Thoracic aorta (tissue), 2 donors: ENCODE measurements at places on chromosomes 5 and 9. TPM values are rescaled to one million over a fixed set of nuclear protein-coding genes. Genes with fewer than 3 reads are reported as not detected.

DNA sequence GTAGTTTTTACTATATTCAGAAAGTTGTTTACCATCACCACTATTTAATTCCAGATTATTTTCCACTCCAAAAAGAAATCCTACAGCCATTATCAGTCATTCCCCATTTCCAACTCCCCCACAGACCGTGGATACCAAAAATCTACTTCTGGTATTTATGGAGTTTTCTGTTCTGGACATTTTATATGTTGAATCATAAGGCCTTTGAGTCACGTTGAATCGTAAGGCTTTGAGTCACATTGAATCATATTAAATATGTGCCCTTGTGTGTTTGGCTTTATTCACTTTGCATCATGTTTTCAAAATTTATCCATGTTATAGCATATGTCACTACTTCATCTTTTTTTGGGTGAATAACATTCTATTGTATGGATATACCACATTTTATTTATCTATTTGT lies 454.1 kb upstream of the NUDT12 start:
- DNase-seq = no peak

- no peak for DNase-seq
Measured at GRCh38 chr5:172840432-172841154, 6.5 kb downstream of the ERGIC1 start.

SPINK6 gene
- not detected for total RNA-seq

TAS2R1 gene
- total RNA-seq = not detected

DNA sequence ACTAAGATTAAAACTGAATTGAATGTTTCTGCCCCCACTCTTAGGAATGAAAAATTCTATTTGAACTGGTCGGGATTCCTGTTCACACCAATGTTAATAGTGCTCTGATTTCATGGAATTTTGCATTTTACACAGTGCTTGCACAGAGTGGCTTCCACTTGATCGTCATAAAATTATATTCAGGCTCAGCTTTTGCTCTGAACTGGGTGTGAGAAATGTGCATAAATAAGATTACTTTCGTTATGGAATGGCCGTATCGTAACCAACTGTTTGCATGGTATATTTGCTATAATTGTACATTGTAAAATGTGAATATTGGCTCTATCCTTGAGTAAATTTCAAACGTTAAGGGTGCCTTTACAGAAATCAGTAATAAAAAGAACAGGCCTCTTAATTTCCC lies 240.9 kb downstream of the RFK start:
- DNase-seq = no peak

GRCh38 chr5:37840053-37841034 lies 503 bp upstream of the GDNF start:
- DNase-seq = no peak

GRCh38 chr5:146003852-146004251 lies 67.5 kb downstream of the SH3RF2 start:
- DNase-seq = no peak

DNA sequence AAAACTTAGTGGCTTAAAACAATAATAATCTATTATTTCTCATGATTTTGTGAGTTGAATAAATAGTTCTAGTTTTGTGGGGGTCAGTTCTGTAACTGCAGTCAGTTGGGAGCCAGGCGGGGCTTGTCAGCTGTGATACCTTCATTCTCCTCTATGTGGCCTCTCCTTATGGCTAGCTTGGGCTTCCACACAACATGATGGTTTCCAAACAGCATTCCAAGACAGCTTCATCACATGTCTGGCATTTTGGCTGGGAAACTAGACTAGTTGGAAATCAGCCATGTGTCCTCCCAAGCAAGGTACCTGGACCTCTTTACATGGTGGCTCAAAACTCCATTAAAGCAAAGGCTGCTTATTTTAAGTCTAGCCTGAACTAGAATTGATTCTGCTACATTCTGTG lies 61.4 kb upstream of the RANBP3L start:
- DNase-seq = no peak

- DNase-seq = no peak
Measured at GRCh38 chr9:134517069-134517680, 124.4 kb upstream of the COL5A1 start.

FBLL1 gene
- total RNA-seq = not detected

- no peak for DNase-seq
Measured at GRCh38 chr9:89405826-89406225, 87.5 kb downstream of the SECISBP2 start.

GRCh38 chr5:99607124-99607523 lies 678.3 kb upstream of the CHD1 start:
- DNase-seq = no peak

PHPT1 gene
- 37.5 TPM for total RNA-seq

DNA sequence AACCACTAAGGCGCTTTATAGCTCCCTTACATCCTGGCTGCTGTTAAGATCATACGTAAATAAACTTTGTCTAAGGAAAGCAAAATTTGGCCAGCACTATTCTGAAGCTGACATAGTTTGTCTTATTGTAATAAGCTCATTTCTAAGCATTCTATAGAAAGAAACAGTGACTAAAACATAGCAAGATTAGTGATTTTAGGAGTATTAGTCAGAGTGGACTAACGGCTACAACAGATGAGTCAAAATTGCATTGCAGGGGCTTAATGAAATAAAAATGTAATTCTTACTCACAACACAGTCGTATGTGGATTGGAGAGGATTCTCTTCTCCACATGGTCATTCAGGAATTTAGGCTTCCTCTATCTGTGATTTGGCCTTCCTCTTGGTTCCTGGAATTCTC lies 347.6 kb downstream of the GADD45G start:
- DNase-seq = no peak

DNA sequence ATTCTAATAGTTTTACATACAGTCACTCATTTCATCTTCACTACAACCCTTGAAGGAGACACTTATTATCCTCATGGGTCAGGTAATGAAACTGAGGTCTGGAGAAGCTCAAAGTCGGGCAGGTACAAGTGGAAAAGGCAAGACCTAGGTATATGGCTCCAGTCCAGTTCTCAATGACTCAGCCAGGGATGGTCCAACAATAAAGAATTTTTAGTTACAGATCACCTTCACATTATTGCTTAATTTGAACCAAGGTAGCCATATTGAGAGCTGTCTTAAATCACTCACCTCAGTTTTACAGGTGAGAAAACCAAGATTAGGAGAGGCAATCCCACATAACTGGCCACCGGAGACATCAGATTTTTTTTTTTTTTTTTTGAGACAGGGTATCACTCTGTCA lies 55.4 kb downstream of the PTPN3 start:
- DNase-seq = no peak

FOXD4L4 gene
- not detected for total RNA-seq

GRCh38 chr5:162068412-162068811 lies 839 bp downstream of the GABRG2 start:
- DNase-seq = no peak

GRCh38 chr5:131182839-131183238 lies 12.1 kb downstream of the LYRM7 start:
- no peak for DNase-seq

DNA sequence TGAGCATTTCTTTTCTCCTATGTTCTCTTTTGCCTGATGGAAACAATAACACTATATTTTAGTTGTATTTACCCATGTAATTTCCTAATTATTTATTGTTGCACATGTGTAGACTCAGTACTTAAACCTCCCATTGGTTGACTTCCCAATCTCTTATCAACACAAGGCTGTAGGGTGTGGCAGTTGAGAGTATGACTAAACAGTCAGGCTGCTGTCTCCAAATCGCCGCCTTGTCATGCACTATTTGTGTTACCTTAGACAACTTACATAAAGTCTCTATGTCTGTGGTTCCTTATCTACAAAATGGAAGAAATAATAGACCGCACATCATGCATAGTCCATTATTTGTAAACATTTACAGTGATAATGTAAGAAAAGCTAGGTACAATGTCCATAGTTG lies 68.9 kb upstream of the EFNA5 start:
- DNase-seq = no peak

GRCh38 chr5:18325431-18325830 lies 691.2 kb downstream of the TAF11L14 start:
- DNase-seq = no peak

ZFP37 gene
- 2.7 TPM for total RNA-seq

- DNase-seq = no peak
Measured at GRCh38 chr5:33810491-33811120, 81.2 kb downstream of the ADAMTS12 start.

GRCh38 chr5:132059696-132060500 lies 557 bp upstream of the IL3 start:
- no peak for DNase-seq

DNA sequence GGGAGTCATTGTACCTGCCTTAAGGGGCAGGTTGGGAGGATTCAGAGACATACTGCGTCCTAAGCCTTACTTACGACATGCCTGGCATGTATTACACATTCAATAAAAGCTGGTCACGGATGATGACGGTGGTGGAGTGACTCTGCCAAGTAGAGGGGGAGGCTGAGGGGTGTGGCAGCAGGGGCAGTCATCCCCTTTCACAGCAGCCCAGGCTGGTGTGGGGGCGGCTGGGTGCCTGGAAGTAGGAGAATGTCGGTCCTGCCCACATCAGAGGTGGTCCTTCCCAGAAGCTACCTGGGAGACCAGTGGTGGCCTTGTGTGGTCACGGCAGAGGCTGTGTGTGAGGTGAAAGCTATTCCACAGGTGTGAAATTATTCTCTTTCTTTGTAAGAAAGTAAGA lies 8.9 kb downstream of the ZBTB34 start:
- DNase-seq = no peak

IL4 gene
- total RNA-seq = not detected

OR1J2 gene
- total RNA-seq = not detected

SLC1A1 gene
- 7.3 TPM for total RNA-seq

DNA sequence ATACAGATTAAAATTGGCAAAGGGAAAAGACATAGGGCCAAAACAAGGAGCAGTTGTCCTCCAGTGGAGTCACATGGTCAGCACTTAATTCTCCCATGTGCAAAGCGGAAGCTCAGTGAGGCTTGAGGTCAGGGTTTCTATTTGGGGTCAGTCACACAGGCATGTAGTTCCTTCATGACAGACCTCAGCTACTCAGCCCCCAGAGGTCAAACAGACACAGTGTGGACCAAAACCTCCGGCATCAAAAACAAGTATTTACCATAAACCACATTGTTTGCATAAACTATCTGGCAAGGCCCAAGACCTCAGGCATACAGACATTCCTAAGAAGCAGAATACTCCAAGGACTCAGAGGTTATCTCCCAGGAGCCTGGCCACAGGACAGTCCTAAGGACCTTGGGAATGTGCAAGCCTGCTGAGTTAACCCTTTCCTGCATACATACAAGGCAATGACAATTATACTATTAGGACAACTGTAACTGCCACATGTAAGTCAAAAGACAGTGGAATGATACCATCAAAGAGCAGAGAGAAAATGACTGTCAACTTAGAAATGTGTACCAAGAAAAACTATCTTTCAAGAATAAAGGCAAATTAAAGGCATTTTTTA lies 28.7 kb upstream of the FNIP1 start:
- DNase-seq = no peak
